ENCODE measurements at places on chromosomes 5 and 9.

DNA sequence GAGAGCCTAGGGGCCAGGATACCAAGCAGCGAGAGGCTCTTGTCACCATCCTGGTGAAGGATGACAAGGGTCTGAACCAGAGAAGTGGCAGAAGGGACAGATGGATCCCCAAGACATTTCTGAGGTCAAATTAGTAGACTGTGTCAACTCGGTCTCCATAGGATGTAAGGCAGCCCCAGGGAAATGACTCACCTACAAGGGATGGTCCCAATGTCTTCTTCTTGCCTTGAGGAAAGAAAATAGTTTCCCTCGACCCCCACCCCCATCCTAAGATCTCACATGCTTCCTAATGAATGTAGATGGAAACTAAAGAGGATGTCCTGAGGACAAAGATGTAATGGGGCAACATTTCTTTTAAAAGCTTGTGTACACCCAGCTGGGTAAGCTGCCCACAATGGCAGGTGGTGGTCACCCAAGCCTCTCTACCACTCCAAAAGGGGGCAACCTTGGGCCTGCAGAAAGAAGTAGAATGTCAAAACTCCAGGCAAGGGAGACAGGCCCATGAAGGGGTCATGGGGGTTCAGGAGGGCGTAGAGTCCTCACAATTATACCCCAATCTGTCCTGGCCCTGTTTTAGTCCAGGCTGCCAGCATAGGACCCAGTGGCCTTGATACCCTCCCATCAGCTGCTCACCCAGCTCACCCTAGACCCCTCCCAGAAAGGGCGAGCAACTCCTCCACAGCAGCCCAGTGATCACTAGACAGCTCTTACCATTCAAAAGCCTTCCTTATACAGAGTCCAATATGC lies 187.4 kb downstream of the ACTL7B start:
- no peak for DNase-seq

- no peak for DNase-seq
Observed at GRCh38 chr9:98230304-98230703, 25.1 kb downstream of the TBC1D2 start.

GRCh38 chr5:137119321-137119720 lies 379.8 kb downstream of the SPOCK1 start:
- DNase-seq = no peak

DNA sequence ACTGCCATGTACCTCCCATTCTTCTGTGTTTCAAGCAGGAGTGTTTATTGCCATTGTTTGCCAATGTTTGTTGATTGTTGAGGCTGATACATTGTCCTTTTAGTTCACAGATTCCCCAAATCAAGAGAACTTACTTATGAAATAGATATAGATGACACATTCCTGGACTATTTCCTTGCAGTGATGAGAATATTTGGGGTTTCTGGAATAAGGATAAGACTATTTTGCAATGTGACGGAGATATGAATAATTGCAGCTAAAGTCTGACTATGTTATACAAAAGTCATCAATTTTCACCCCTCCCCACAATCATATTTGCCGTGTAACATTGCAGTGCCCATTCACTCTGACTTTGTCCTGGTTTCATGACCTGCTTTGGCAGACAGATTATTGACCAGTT lies 460.8 kb downstream of the CDH10 start:
- no peak for DNase-seq

DNA sequence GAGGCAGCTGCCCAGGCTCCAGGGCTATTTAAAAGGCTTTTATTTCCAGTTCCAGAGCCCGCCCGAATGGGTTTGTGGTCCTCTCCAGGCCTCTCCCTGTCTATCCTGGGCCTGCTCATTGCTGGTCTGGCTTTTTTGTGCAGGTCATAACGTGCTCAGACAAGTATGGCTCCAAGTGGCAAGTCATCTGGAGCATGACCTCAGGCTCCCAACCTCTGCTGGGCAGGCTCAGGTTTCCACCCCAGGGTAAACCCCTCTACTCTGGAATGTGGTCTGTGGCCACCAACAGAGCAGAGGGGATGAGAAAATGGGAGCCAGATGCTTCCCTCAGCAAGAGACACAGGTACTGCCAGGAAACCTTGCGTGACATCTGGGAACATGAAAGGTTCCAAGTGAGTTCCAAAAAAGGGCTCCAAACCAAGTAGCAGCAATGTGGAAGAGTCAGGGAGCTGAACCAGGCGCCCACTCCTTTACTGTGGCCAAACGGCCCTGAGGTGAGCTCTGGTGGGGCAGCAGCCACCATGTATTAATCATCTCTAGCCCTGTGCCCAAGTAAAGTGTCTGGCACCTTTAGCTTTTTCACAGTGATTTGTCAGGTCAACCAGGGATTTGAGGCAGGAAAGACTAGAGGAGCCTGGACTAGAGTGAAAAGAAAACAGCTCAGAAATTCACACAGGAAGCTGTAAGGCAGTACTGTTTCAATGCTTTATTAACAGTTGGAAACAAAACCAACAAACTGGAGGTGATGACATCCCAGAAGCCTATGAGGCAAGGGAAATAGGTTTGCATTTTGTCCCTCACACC lies 25.7 kb downstream of the PCDHGC5 start:
- no peak for DNase-seq

DNA sequence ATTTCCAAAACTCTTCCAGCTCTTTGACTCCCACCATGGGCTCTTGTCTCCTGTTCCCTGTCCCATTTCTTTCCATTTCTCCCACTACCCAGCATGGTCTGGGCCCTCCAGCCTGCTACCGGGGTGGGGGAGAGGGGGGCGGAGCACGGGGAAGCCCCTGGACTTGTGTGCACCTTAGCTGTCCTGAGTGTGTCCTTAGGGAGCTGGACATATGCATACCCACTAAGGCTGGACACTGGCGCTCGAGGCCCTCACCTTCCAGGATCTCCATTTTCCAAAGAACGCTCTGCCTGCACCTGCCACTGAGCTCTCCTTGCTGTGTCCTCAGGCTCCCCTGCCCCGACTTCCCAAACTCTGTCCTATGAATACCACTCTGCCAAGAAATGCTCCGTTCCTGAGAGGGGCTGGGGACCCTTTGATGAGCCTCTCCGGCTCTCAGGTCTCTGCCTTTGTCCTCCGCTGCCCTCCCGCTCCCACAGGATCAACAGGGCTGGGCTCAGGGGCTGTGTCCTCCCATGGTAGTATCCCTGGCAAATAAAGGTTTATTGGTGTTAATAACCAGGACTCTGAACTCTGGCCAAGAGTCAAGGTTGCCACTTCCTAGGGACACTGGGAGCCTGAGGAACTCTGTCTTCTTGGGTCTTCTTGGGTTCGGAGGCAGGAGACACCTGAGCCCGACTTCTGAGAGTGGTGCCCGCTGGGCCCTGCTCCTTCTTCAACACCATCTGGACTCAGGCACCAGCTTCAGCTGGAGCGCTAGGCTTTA lies 831 bp upstream of the SHROOM1 start:
- DNase-seq = no peak

GRCh38 chr5:62126090-62126489 lies 179.9 kb upstream of the KIF2A start:
- no peak for DNase-seq

- DNase-seq = no peak
Observed at GRCh38 chr9:33354651-33355211, 47.6 kb downstream of the AQP7 start.

DNA sequence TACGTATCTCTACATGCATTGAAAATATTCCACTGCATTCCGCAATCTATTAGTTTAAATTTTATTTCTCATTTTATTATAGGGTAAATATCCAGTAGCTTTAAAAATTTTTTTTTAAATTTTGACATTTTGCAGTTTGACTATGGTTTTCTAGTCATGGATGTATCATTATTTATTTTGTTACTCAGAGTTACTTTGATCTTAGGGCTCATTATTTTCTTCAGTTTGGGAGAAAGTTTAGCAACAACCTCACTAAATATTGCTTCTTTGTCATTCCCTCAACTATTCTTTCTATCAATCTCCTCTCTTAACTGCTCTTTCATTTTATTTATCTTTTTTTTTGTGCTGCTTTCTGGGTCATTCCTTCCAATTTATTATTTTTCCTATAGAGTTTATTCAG lies 100.5 kb upstream of the SLCO6A1 start:
- DNase-seq = no peak

DNA sequence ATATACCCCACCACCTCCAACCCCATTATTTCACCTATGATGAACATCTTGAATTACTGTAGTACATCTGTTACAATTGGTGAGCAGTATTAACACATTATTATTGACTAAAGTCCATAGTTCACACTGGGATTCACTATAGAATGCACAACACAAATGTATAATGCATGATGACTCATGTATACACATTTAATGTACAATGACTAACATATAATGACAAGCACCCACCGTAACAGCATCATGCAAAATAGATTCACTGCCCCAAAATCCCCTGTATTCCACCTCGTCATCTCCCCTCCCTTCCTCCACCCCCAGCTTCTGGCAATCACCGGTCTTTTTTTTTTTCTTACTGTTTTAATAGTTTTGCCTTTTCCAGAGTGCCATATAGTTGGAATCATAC lies 47.1 kb upstream of the NEK6 start:
- DNase-seq = no peak

GRCh38 chr9:15287309-15287708 lies 19.7 kb downstream of the TTC39B start:
- no peak for DNase-seq

GRCh38 chr9:120714846-120715388 lies 647 bp upstream of the MEGF9 start:
- DNase-seq = no peak

DNA sequence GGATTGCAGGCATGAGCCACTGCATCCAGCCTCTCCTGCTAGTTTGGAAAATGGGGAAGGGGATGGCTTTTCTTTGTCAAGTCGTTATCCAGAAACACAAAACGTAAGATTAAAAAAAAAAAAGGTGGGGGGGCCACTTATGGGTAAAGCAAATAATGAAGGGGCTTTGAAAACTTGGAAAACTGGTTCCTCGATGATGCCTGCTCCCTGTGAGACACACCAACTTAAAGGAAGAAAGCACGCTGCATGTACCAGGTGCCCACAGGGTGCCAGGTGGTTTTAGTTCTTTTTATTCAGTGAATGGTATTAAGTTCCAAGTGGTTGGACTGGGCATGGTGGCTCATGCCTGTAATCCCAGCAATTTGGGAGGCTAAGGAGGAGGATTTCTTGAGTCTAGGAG lies 170.1 kb downstream of the GOLPH3 start:
- DNase-seq = no peak

GRCh38 chr9:134915046-134915985 lies 2.4 kb downstream of the FCN1 start:
- no peak for DNase-seq

DNA sequence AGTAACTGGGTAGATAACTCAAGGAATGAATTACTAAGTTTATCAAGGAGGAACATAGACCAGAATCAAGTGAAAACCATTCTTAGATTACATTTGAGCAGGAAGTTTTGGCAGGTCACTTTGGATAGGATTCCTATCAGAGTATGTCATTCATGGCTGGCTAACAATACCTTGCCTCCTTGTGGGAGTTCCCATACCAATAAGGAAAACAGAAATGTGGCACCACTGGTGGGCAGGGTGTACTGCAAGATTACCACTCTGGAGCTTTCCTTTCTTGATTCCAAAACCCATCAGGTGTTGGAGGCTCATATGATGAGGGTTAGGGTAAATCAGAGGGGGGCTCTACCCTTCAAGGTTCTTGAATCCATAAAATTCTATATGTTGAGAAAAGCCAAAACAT lies 18.6 kb upstream of the SPATA31D1 start:
- no peak for DNase-seq

GRCh38 chr9:117672369-117672768 lies 31.8 kb upstream of the TLR4 start:
- DNase-seq = no peak

GRCh38 chr5:157607371-157608161 lies 32.0 kb upstream of the ADAM19 start:
- DNase-seq = peak; percentile 24

- DNase-seq = no peak
Observed at GRCh38 chr5:148855249-148856008, 29.0 kb downstream of the ADRB2 start.

DNA sequence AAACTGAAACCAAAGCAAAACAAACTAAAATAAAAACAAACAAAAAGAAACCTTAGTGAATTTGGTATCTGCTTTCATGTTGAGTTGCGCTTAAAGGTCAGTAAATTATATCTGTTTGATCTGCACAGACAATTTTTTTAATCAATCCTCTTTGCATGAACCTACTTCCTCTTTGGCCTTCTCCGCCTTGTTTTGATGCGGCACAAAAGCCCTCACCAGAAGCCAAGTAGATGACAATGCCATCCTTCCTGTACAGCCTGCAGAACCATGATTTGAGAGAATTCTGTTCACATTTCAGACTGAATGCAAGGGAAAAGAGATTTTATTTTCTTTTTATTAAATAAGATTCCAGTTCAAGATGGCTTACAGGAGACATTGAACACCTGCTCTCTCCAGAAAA lies 473.6 kb upstream of the FTMT start:
- DNase-seq = no peak

DNA sequence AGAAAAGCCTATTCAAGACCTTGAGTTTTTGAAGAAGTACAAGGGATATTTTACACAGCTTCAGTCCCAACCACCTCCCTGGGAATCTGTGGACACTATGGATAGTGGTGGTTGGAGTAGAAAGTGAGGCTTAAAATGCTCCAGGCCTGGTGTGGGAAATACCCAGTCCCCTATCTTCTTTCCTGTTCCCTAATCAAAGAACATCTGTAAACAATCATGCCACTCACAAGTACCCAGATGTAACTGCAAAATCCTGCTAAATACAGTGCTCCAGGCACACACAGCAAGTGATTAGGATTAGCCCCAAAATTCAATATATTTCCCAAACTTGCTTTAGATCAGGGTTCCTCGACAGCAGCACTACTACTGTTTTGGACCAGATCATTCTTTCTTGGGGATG lies 46.0 kb upstream of the TMEM215 start:
- no peak for DNase-seq

- no peak for DNase-seq
Observed at GRCh38 chr5:158538506-158539074, 561.1 kb downstream of the EBF1 start.

DNA sequence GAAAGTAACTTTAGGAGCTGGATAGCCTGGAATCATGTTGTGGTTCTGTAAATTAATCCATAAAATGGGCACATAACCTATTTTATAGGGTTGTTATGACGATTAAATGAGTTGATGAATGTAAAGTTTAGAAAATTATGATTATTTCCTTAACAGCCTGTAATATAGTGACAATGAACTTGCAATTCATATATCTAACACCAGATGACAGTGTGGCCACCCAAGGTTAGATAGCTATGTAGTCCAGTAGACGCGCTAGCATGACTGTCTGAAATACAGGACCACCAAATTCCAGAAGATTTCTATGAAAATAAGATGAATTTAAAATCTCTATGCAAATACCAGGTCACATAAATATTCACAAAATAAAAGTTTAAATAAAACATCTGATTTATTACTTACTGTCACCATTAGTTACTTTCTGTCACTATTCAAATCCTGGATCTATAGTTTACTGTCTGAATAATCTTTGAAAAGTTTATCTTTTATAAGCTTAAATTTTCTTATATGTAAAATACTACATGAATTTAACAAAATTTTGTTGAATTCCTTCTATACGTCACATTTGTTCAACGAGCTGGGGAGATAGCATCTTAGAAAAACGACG lies 26.1 kb upstream of the MACIR start:
- no peak for DNase-seq

DNA sequence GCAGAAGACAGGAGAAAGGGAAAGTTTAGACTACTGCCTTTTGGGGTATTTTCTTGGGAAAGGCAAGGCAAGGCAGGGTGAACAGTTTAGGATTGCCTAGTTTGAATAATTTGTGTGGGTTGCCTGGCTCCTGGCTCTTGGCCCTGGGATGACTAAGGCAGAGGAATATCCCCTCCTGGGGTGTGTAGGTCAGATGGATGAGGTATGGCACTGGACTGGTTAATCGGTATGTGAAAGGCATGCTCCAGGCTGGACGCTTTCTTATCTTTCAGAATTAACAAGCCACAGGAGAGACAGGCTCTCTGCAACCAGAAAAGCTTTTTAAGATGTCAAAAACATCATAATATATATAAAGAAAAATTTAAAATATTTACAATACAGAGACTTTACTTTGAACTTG lies 58.6 kb downstream of the STARD4 start:
- no peak for DNase-seq

All from stimulated activated CD4-positive, alpha-beta T cell treated with anti-CD3 and anti-CD28 coated beads, TNF-alpha, amount 100 ng/mL, for 1 hour (primary cell).